Thyroid gland (tissue), 4 donors: ENCODE measurements at places on chromosomes 7 and 10. TPM values are rescaled to one million over a fixed set of nuclear protein-coding genes. Genes with fewer than 3 reads are reported as not detected.

GRCh38 chr7:140036224-140036962, 26.4 kb downstream of the PARP12 start:
- no peak overlapping the region for H3K27ac ChIP-seq
- H3K36me3 ChIP-seq = peaks cover 24% of the 10 kb centered on the region
- no peak overlapping the region for H3K4me3 ChIP-seq
- no peak for DNase-seq
- no peaks in the 10 kb centered on the region for H3K4me1 ChIP-seq

GRCh38 chr10:58742141-58742540, 229.5 kb downstream of the BICC1 start:
- no peaks in the 10 kb centered on the region for H3K4me1 ChIP-seq
- no peak overlapping the region for H3K4me3 ChIP-seq
- no peak for DNase-seq
- H3K36me3 ChIP-seq = no peaks in the 10 kb centered on the region

DNA sequence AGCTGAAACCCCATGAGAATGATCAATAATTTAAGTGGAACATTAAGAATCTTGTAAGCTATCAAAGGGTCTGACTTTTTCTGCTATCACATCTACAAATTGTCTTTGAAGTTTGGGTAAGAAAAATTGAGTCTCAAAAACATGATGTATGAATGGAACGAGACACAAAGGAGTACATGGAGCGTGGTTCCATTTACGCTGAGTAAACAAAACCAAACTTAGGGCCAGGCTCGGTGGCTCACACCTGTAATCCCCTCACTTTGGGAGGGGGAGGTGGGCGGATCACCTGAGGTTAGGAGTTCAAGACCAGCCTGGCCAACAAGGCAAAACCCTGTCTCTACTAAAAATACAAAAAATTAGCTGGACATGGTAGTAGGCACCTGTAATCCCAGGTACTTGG, 24.3 kb downstream of the SMC3 start:
- peaks cover 59% of the 10 kb centered on the region for H3K36me3 ChIP-seq
- no peak for DNase-seq
- no peaks in the 10 kb centered on the region for H3K4me1 ChIP-seq
- H3K27me3 ChIP-seq = no peaks in the 10 kb centered on the region
- H3K27ac ChIP-seq = no peak overlapping the region

- H3K27me3 ChIP-seq = no peaks in the 10 kb centered on the region
- no peak overlapping the region for H3K4me3 ChIP-seq
- no peaks in the 10 kb centered on the region for H3K36me3 ChIP-seq
- H3K27ac ChIP-seq = no peak overlapping the region
- no peak for DNase-seq
Measured at GRCh38 chr10:48361176-48361575, 54.7 kb downstream of the MAPK8 start.

DNA sequence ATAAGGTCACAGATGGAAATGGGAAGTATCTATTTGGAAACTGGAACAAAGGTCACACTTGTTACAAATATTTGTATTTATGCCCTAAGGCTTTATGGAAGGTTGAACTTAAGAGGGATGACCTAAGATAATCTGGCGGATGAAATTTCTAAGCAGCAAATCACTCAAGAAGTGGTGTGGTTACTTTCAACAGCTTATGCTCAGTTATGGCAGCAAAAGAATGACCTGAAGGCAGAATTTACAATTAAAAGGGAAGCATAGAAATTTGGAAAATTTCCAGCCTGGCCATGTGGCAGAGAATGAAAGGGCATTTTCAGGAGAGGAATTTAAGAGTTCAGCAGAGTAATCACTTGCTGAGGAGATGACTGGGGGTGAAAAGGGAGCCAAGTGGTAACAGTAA, 95.8 kb upstream of the TNS3 start:
- no peak overlapping the region for H3K27ac ChIP-seq
- peaks cover 5% of the 10 kb centered on the region for H3K4me1 ChIP-seq
- no peaks in the 10 kb centered on the region for H3K27me3 ChIP-seq
- no peaks in the 10 kb centered on the region for H3K36me3 ChIP-seq
- no peak for DNase-seq

Gene PIK3AP1
- 13.6 TPM for total RNA-seq

Gene NUTM2E
- not detected for total RNA-seq

Gene FAM25A
- not detected for total RNA-seq
